Natural killer cell (primary cell): ENCODE measurements at places on chromosomes 16 and 17. TPM values are rescaled to one million over a fixed set of nuclear protein-coding genes. Genes with fewer than 3 reads are reported as not detected.
A peak's percentile ranks its signal among the peaks of the same experiment; 100 is the strongest.

GRCh38 chr17:58527306-58527705 is 12.9 kb upstream of the MTMR4 start:
- peaks cover 10% of the 10 kb centered on the region for H3K4me1 ChIP-seq
- no peaks in the 10 kb centered on the region for H3K36me3 ChIP-seq
- H3K27ac ChIP-seq, result no peak overlapping the region

Gene MPP2
- total RNA-seq, result 0.75 TPM

DNA sequence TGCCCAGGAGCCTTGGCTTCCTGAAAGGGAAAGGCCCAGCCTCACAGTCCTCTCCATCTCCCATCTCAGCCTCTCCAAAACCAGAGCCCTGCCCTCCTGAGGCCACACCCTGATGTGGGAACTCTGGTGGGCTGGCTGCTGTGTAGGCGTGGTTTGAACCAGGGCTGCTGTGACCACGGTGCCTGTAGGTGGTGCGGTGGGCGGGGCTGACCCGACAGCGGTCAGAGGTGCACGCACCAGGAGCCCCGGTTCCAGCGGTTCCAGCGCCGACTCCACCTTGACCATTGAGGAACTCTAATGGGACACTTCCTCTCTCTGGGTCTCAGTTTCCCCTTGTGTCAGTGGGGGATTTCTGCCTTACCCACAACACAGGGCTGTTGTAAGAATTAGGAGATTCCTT is 2.4 kb downstream of the RAP1GAP2 start:
- no peaks in the 10 kb centered on the region for H3K27me3 ChIP-seq
- peaks cover 26% of the 10 kb centered on the region for H3K36me3 ChIP-seq
- H3K4me3 ChIP-seq, result peak overlapping the region; percentile 9
- peaks cover 77% of the 10 kb centered on the region for H3K4me1 ChIP-seq
- DNase-seq, result peak; percentile 49

DNA sequence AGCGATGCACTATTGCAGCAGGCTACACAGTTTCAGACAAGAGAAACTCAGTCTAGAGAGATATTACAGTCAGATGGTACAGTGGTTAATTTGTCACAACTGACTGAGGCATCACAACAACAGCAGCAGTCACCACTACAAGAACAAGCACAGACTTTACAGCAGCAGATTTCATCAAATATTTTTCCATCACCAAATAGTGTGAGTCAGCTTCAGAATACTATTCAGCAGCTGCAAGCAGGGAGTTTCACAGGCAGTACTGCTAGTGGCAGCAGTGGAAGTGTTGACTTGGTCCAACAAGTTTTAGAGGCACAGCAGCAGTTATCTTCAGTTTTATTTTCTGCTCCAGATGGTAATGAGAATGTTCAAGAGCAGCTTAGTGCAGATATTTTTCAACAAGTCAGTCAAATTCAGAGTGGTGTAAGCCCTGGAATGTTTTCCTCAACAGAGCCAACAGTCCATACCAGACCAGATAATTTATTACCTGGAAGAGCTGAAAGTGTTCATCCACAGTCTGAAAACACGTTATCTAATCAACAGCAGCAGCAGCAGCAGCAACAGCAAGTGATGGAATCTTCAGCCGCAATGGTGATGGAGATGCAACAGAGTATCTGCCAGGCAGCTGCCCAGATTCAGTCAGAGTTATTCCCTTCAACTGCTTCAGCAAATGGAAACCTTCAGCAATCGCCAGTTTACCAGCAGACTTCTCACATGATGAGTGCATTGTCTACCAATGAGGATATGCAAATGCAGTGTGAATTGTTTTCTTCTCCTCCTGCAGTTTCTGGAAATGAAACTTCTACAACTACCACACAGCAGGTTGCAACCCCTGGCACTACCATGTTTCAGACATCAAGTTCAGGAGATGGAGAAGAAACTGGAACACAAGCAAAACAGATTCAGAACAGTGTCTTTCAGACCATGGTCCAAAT is 34.1 kb downstream of the NQO1 start:
- H3K4me3 ChIP-seq, result no peak overlapping the region
- H3K27me3 ChIP-seq, result no peaks in the 10 kb centered on the region
- peaks cover 61% of the 10 kb centered on the region for H3K36me3 ChIP-seq
- H3K27ac ChIP-seq, result no peak overlapping the region
- no peaks in the 10 kb centered on the region for H3K4me1 ChIP-seq
